NCI-H1048 (cell line): ENCODE measurements at places on chromosomes 5 and 9.

GRCh38 chr9:34249274-34249673, 70.4 kb downstream of the UBAP1 start:
- no peak for DNase-seq

DNA sequence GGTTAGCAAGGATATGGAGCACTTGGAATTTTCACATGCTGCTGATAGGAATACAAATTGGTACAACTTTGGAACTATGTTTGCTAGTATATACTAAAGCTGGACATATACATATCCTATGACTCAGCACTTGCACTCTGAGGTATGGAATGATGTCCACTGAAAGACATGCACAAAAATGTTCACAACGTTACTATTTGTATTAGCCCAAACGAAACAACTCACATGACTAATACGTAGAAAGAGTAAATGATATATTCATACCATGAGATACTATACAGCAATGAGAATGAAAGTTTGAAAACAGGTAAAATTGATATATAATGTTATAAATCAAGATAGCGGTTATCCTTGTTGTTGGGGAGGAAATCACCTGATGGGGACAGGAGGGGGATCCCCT, 45.5 kb upstream of the CDC42SE2 start:
- no peak for DNase-seq

DNA sequence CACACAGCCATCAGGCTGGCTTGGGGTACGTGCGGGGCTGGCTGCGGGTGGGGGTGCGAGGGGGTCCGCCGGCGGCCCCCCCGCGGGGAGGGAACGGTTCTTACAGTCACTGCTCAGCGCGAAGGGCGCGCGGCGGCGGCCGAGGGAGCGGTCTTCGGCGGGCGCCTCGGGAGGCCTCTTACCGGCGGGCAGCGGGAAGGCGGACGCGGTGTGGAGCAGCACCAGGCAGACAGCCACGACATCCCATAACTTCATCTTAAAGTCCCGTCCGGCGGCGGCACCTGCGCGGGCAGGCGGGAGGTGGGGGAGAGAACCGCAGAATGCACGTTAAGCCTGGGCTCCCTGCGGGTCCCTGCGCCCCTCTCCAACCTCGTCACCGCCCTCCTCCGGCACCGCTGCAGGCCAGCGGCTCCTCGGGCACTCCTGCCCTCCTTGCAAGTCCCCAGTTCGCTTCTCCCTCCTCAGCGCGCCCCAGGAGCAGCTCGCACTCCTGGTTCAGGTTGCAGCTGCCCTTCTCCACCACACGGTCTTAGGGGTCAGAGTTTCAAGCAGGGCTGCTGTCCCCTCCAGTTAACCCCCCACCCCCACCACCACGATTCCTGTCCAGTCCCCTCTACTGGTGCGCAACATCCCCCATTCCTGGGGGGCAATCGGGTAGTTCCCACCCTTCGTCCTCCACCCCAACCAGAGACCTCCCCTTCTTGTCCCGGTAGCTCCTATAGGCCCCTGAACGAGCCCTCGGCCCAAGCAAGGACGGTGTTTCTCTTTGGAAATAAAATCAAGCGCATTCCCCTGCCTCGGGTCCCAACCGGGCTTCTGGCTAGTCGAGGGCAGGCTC, 5.1 kb downstream of the GDNF start:
- no peak for DNase-seq

- DNase-seq, result no peak
Measured at GRCh38 chr9:96442491-96442890, 7.5 kb upstream of the HABP4 start.

DNA sequence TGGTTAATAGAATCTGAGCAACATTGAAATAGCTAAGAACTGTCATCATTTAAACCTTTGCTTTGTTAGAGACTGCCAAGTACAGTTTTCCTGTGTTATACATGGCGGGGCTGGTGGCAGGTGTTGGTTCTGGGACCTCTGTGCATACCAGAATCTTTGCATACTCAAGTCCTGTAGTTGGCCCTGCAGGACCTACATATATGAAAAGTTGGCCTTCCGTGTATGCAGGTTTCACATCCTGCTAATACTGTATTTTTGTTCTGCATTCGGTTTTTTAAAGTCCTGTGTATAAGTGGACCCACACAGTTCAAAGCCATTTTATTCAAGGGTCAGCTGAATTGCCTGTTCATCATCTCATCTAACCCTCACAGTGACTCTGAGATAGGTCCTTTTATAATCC, 36.4 kb downstream of the LARP1 start:
- no peak for DNase-seq

DNA sequence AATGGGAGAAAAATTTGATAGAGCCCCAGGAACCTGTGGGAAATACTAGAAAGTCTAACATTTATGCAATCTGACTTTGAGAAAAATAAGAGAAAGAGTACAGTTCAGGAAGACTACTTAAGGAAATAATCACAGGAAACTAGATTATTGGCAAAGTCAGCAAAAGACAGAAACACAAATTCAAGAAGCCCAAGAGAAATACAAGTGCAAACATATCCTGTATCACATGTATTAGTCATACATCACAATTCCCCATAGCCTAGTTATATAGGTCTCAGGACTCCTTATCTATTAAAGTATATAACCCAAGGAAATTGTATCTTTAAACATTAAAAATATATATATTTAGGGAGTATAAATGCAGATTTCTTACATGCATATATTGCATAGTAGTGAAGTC, 100.8 kb downstream of the HOMER1 start:
- DNase-seq, result no peak

DNA sequence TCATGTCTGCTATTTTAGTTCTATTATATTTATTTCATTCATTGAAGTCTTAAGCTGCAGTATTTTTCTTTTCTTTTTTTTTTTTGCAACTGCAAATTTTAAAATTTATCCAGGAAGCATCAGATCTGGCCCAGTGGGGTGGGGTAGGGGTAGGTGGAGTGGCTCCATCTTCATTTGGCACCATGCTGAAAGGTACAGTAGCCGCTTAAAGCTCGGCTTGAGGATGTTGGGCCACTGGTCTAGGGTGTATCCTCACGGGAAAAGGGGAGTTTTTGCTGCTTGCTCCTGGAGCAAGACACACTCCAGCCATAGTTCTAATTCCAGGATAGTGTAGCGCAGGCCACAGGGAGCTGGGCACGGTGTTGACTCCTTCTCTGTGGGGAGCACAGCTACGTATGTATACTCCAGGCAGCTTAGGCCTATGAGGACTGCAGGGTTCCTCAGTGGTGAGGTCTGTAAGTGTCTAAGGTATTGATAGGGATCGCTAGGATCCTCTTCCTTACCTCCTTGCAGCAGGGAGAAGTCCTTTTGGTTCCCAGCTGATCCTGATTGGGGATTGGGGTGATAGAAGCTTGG, 22.7 kb downstream of the RCL1 start:
- DNase-seq, result no peak
